Activated CD4-positive, alpha-beta T cell treated with anti-CD3 and anti-CD28 coated beads, Interleukin-2, amount 50 U/mL, for 48 hours (primary cell): ENCODE measurements at places on chromosomes 12 and 14.

- no peak for DNase-seq
Measured at GRCh38 chr14:22478247-22478646, 110.8 kb downstream of the DAD1 start.

- no peak for DNase-seq
Measured at GRCh38 chr12:80282226-80282625, 161.8 kb upstream of the PTPRQ start.

- no peak for DNase-seq
Measured at GRCh38 chr14:104743461-104744380, 9.2 kb upstream of the SIVA1 start.

DNA sequence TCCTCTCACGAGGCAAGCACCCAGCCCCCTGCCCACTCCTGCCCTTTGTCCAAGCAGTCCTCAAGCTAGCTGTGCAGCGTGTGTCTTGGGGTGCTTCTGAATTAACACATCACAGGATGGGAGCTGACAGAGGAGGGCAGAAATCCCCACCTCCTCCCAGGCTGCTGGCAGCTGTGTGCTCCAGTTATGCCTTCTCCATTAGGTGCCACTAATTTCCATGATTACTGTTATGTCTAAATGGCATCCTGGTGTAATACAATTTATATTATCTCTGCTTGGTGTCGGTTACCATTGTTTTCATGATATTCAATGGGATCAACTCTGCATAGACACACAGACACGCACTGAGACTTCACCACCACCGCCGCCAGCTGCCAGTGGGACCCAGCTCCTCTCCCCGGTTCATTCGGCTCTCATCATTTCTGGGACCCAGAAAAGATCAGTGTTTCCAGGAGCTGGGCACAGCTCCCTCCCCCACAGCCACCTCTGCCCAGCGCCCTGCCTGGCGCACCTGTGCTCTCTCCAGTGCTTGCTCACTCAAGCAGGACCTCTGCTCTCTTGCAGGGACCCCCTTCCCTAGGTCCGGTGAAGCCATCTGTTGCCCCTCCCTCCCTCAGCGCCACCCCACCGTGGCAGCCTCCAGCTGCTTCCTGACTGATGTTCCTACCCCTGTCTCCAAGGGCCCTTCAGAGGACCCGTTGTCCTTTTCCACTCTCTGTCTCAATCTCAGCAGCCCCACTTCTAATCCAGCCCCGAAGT lies 167.5 kb upstream of the FKBP4 start:
- DNase-seq: no peak

- no peak for DNase-seq
Measured at GRCh38 chr12:76569685-76570604, 10.4 kb upstream of the OSBPL8 start.

- DNase-seq: no peak
Measured at GRCh38 chr14:63078569-63078968, 33.3 kb upstream of the KCNH5 start.

DNA sequence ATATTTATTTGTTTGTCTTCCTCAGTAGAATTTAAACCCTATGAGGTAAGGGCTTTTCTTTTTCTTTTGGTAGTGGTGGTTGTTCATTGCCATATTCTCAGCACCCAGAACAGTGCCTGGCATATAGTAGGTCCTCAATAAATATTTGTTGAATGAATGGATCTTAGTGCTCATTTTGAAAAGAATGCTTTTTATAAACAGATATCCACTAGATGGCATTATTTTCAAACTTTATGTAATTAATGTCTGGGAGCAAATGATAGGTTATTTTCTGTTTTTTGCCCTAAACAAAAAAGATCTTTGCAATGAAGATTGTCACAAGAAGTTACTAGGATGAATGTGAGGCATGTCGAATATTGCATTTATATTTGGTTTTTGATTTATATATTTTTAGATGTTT lies 64.1 kb downstream of the RAD51B start:
- DNase-seq: no peak

GRCh38 chr12:46212108-46212982 lies 56.5 kb downstream of the SLC38A1 start:
- no peak for DNase-seq

GRCh38 chr12:43912859-43913258 lies 77.0 kb downstream of the TMEM117 start:
- DNase-seq: no peak

- no peak for DNase-seq
Measured at GRCh38 chr12:25583545-25583944, 30.5 kb upstream of the LMNTD1 start.

GRCh38 chr14:36215217-36215598 lies 38.7 kb upstream of the PTCSC3 start:
- DNase-seq: no peak

DNA sequence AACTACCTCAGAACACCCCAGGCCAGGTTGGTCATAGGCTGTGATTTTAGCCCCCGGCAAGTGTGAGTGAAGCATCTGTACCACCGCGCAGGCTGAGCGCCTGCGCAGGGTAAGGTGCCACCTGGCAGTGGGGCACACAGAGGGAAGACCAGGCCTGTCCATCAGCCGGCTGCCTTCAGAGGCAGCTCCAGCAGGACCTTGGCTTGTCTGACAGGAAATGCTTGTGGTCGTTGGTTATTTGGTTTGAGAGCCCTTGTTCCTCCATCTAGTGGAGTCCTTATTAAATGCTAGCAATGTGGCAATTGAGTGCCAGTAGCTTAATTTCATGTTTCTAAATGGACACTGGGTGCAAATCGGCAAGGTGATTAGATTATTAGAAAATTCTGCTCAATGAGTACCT lies 27.5 kb downstream of the SLC25A29 start:
- DNase-seq: no peak

DNA sequence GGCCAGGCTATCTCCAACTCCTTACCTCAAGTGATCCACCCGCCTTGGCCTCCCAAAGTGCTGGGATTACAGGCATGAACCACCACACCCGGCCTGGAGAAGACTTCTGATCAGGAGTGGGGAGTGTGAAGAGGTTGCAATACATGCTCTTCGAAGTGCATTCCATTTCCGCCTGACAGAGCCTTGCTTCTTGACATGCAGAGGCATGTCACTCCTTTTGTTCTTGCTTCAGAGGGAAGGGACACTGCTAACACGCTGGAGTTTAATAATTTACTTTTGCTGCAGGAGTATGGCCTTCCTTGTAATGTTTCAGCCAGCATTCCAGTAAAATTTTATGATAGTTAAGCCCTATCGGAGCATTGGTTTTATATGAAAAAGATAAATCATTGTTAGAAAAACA lies 74.9 kb downstream of the SLC25A47 start:
- DNase-seq: no peak

GRCh38 chr12:21881965-21882364 lies 59.3 kb downstream of the ABCC9 start:
- no peak for DNase-seq

DNA sequence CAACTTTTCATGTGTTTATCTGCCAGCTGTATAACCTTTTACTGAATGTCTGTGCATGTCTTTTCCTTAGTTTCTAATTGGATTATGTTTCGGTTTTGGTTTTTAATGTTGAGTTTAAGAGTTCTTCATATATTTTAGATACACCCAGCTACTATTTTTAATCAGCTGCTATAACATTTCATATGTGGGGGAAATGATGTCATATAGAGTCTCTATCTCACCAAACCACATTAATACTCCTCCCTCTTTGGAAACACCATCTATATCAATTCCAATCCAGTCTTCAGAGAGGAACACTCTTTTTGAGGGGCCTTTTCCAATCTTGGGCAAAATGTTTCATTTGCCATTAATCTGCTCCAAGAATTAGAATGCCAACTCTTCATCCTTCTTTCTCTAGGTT lies 28.5 kb upstream of the GCH1 start:
- DNase-seq: no peak
